Esophagus muscularis mucosa (tissue), 4 donors: ENCODE measurements at places on chromosomes 6 and 20. TPM values are rescaled to one million over a fixed set of nuclear protein-coding genes. Genes with fewer than 3 reads are reported as not detected.

PAK5 gene
- total RNA-seq, result 0.42 TPM

FOXS1 gene
- total RNA-seq, result 3.4 TPM

KCNK15 gene
- total RNA-seq, result 5.3 TPM

PNLDC1 gene
- not detected for total RNA-seq

RIPPLY2 gene
- total RNA-seq, result not detected

- DNase-seq, result no peak
Observed at GRCh38 chr6:145904391-145904790, 59.8 kb downstream of the SHPRH start.

DNA sequence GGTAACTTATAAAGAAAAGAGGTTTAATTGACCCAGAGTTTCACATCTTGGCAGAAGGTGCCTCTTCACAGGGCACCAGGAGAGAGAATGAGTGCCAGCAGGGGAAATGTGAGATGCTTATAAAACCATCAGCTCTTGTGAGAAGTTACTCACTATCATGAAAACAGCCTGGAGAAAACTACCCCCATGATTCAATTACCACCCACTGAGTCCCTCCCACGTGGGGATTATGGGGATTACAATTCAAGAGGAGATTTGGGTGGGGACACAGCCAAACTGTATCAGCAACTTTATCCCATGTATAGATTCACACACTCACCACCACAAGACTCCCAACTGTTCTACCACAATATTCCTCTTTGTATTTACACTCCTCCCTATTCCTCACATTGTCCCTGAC, 10.6 kb downstream of the PDSS2 start:
- no peak for DNase-seq

DNA sequence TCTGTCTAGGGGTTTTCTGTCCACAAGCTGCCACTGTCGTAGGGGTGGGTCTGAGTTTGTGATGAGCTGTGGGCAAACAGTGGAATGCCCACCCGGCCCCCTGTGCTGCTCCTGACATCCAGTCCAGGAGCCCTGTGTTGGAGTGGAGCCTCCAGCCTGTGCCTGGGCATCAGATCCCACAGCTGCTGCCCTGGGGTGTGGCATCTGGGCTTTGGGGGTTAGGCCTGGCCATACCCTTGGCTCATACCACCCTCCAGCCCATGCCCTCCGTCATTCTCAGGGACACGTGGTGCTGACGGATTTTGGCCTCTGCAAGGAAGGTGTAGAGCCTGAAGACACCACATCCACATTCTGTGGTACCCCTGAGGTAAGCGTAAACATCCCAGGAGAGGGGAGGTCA, 12.9 kb downstream of the SGK2 start:
- no peak for DNase-seq

GRCh38 chr6:4819706-4820283, 43.6 kb downstream of the CDYL start:
- no peak for DNase-seq

DNA sequence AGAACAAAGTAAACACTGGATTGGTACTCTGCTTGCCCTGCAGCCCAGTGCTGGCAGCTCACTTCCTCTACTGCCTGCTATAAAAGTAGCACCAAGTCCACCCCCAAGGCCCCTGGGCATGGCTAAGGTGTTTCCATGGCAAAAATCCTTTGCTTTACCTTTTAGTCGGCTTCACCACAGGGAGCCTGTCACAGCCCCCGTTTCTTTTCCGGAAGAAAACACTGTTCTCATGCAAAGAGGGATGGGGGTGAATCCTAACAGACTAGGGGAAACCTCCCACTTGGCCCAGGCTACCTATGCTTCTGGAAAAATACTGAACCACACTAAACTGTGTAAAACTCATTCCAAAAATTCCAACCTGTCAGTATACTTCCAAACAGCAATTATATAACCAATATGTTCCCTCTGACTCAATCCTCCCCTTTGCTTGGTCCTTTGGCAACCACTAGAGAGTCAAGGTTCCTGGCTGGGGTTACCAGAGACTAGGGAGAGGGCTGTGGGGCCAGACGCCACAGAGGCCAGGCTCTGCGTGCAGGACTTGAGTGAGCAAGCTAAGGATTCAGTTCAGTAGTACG, 16.1 kb downstream of the PPIL1 start:
- no peak for DNase-seq

- DNase-seq, result no peak
Observed at GRCh38 chr6:82571455-82571854, 207.8 kb downstream of the TPBG start.

GRCh38 chr6:8429821-8430220, 5.5 kb downstream of the SLC35B3 start:
- DNase-seq, result no peak
